ENCODE measurements at places on chromosomes 2 and 18.

DNA sequence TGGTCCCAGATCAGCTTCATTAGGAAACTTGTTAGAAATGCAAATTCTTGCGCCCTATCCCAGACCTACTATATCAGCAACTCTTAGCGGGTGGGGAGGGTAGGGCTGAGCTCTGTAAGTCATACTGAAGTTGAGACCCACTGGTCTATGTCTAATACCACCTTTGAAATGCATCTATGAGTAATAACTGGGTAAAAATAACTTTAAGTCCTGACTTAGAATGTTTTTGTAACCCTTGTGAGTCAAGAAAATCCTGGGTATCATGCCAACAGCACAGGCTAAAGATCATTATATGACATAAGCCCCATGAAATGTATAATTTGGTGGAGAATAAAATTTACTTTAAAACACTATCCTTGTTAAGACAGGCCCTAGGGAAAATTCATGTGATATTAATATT is 41.4 kb downstream of the PRKD3 start:
- no peak for DNase-seq

DNA sequence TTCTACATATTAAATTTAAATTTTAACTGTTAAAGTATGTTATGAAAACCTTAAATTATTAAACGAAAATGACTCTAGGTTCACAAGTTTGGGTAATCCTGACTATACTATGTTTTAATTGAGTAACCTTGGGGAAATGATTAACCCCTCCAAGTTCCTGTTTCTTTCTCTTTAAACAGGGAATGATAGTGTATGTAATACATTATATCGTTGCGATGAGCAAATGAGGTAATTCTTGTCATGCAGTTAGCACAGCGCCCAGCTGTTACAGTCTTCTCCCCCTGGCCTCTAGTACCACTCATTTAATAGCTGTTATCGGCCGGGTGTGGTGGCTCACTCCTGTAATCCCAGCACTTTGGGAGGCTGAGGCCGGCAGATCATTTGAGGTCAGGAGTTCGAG is 80.4 kb downstream of the MTA3 start:
- DNase-seq = no peak

GRCh38 chr2:60468382-60469085 is 84.9 kb downstream of the BCL11A start:
- no peak for DNase-seq

- DNase-seq = no peak
These were observed 193.0 kb downstream of the RAB3GAP1 start for GRCh38 chr2:135245071-135245470.

DNA sequence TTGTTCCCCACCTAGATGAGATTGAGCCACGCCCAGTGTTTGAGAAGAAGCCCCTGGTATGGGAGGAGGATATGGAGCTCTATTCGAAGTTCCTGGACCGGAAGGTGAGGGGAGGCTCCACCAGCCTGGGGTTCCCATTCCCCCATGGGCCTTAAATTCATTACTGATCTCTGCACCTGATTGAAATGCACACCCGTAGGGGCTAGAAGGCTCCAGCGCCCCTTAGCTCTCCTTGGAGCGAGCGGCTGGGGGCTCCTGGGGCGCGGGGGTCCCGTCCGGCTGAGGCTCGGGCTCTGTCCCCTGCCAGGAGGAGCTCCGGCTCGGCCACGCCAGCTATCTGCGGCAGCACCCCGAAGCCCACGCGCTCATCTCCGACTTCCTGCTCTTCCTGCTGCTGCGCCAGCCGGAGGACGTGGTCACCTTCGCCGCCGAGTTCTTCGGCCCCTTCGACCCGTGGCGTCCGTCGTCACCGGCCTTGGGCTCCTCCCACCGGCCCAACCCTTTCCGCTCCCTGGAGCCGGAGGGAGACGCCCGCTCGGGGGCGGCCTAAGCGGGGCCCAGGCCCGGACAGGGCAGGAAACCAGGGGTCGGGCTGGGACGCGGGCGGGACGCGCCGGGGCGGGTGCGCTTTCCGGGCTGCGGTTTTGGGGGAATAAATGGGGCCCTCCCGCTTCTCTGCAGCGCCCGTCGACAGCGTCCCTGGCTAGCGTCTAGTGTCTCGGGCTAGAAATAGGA is 10.9 kb downstream of the CATIP start:
- DNase-seq = peak; percentile 33

DNA sequence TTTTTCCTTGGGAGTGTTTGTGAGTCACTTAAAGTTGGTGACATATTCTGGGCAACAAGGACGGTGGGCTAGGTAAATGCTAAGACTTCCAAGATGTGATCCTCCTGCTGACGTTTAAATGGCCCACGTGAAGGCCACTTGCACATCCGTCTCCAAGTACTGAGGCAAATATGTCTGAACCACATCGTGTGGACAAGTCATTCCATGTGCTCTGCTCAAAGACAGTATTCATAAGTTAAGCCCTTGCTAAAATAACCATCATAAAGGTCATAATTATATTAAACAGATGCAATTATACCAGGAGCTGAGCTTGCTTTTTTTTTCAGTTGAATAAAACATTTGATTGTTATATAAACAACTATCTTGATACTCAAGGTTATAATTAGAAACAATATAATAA is 44.8 kb downstream of the SPP2 start:
- no peak for DNase-seq

DNA sequence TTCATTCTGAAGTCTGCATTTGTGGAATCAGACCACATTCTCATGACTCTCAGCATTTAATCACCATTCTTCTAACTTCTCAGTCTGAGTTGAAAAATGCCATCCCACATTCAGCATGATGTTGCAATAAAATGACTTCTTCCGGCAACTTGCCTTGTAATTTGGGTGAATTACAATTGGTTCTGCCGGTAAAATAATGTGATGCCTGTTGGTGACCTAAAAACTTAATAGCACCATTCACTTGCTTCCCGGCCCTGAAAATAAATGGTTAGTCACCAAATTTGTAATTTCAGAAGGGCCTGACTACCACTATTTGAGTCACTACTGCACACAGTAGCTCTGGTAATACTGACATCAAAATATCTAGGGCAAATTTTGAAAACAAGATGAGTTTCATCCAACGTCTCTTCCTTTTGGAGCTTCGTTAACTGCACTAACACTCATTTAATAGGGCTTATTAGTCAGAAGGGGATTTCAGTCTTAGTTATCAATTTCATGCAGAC is 637.1 kb upstream of the CHAC2 start:
- no peak for DNase-seq

DNA sequence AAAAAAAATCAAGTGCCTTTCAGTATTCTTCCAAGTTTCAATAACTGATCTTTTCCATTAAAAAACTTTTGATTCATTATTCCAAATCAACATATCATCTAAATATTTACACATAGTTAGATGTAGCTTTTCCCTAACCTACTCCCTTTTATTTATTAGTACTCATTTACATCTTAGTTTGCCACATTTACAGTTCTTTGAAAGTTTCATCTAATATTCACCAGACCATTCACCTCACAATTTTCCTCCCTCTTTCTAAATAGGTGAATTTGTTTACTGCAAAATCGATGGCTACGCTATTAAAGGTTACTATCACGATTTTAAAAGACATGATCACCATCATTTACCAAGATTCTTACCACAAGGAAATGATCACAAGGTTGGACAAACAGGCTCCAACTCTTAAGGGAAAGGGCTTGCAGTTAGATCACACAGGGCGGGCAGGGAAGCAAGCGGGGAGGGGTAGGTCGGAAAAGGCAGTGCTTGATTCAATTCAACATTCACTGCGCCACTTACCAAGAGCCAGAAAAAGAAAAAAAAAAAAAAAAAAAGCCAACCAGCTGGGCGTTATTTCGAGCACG is 654 bp upstream of the MARCHF7 start:
- no peak for DNase-seq

GRCh38 chr2:23587341-23587880 is 202.4 kb downstream of the KLHL29 start:
- no peak for DNase-seq

GRCh38 chr2:14422426-14422825 is 210.1 kb upstream of the LRATD1 start:
- DNase-seq = no peak

- no peak for DNase-seq
These were observed 265.0 kb upstream of the TRIB2 start for GRCh38 chr2:12451726-12452125.

GRCh38 chr2:237996021-237996593 is 29.3 kb downstream of the UBE2F start:
- no peak for DNase-seq

- no peak for DNase-seq
These were observed 102.4 kb downstream of the COL3A1 start for GRCh38 chr2:189076572-189076971.

DNA sequence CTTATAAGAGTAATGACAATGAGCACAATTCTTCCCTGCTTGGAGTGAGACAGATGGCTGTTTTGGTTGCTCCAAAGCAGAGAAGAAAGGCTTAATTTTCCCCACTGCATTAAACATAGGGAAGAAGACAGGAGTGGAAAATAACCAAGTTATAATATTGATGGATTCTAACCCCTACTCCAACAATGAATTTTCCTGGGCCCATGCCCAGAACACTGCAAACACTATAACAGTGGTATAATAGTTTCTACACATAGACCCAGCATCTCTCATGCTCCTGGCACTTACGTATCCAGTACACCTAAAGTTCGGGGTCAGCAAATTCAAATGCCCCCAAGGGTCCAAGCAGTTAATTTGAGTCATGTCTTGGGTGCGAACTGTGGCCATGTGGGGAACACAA is 613.4 kb downstream of the PLCL1 start:
- DNase-seq = no peak

DNA sequence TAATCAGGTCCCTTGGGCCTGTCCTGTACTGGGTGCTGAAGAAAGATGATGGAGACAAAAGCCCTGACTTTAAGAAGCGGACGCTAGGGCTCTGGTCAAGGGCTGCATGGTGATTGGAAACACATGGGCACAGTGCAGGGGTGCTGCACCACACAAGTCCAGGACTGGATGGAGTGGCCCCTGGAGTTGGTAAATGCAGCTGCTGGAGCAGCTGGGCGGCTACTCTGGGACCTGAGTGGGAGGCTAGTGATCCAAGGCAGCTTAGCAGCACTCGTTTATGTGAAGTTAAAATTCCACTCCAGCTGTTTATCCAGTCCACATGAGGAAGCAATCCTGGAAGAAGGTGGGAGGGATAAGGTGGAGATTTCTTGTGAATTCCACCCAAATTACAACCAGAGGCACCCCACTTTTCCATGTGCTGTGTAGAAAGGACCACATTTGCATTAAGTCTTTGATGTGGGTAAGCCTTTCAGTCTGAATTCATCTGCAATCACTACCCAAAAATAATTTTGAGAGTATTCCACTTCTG is 24.9 kb downstream of the MERTK start:
- DNase-seq = no peak

- DNase-seq = no peak
These were observed 393.5 kb downstream of the RAD51AP2 start for GRCh38 chr2:17124575-17125318.

DNA sequence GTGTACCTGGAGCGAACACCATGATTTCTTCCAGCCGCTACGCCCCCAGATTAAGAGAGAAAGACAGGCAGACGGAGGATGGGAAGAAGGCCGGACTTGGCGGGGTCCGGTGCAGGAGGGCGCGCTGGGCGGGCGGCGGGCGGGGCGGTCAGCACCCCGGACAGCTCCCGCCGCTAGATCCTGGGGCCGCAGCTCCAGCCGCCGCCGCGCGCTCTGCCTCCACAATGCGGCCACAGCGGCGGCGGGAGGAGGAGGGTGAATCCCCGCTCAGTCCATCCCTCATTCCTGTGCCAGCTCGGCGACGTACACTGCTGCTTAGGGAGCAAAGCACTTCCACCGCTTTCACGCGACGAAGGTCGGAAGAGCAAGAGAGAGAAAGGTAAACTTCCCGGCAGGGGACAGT is at the start of gene AKAIN1:
Gene AKAIN1 (minus strand): TSS at position 226 of the 403 bp plus-strand sequence. CDS start 204 bp downstream, at position 22.
- DNase-seq = no peak

DNA sequence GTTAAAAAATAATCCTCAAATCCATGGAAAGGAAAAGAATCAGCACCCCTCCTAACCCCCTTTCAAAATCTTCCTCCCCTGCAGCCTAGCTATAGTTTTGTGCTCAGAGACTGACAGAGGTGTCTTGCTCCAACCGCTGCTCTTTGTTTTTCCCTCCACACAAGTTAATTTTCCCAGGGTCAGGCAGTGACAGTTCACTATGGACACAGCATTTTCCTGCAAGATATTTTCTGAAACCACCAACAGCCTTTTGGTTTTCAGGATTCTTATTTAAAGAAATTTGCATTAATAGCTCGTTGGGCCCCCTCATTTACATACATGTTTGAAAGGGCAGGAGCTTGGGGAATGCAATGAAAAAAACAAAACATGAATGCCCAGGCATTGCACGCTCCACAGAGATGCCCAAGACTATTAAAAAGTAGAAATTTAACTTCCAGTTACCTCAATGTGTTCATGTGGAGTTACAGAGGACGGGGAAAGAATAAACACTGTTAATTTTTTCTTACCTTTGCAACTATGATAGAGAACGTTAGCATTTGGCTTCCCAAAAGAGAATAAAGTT is 71.4 kb upstream of the CXCR4 start:
- DNase-seq = no peak

GRCh38 chr2:65782996-65783650 is 350.7 kb upstream of the SPRED2 start:
- no peak for DNase-seq

Data from stimulated activated CD8-positive, alpha-beta memory T cell treated with anti-CD3 and anti-CD28 coated beads, Interleukin-4, amount 100 ng/mL, for 1 hour (primary cell).